ENCODE measurements at places on chromosomes 5 and 9.

DNA sequence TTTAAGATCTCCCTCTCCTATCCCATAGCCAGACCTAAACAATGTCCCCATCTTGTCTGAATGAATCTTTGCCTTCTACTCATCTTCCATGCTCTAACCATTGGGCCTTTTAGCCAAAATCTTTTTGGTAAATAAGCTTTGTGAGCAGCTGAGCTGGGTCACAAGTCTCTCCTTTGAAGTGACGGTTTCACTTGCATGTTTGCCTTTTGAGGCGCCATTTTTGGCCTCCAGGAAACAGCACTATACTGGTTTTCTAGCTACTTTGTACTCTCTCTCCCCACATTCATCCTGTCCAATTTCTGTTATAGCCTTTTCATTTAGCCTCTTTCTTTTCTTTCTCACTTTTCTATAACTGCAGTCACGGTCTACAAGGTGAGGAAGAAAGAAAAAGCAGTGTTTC lies 195.5 kb upstream of the C9orf72 start:
- DNase-seq: no peak

- DNase-seq: no peak
Observed at GRCh38 chr5:160543395-160543794, 121.7 kb downstream of the PTTG1 start.

- peak; percentile 50 for DNase-seq
Observed at GRCh38 chr5:59367791-59368394, 525.6 kb downstream of the PDE4D start.

- DNase-seq: no peak
Observed at GRCh38 chr9:34490760-34491159, 32.0 kb downstream of the ENHO start.

DNA sequence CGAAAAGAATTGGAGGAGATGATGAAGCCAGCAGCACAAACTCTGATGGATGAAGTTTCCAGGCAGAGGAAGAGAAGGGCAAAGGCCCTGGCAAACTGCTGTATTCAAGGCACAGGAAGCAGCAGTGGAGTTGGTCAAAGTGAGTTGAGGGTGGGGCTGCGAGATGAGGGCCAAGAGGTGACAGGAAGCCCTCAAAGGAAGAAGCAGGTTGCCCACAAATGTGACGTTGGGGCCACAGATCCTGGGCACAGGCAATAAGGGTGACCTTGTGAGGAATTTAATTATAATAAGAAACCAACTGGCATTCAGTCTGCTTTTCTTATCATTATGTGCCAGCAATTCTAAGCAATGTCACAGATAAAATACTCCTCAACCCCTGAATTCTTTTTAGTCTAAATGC lies 261.8 kb downstream of the CTNND2 start:
- DNase-seq: no peak

- DNase-seq: no peak
Observed at GRCh38 chr5:76339919-76340318, 63.2 kb upstream of the IQGAP2 start.

- no peak for DNase-seq
Observed at GRCh38 chr9:124350494-124351263, 64.6 kb downstream of the PSMB7 start.

- peak; percentile 67 for DNase-seq
Observed at GRCh38 chr5:33828626-33829308, 63.0 kb downstream of the ADAMTS12 start.

DNA sequence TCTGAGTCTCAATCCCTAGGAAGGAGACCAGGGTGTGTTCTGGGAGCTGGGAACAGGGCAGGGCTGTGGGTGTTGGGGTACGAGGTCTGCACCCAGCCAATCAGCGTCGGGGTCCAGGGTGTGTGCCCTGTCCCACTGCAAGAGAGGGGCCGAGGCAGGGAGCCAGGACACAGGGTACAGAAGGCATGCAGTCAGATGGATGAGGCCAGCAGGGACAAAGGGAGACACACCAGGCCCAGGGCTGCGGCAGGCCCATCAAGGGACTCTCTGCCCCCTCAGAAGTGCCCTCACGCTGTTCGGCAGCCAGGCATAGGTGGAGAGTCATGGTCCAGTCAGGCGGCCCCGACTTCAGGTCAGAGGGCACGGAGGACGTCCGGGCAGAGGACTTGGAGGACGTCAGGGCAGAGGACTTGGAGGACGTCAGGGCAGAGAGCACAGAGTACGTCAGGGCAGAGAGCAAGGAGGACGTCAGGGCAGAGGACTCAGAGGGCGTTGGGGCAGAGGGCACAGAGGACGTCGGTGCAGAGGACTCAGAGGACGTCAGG lies 28.8 kb upstream of the ADAMTS2 start:
- no peak for DNase-seq

DNA sequence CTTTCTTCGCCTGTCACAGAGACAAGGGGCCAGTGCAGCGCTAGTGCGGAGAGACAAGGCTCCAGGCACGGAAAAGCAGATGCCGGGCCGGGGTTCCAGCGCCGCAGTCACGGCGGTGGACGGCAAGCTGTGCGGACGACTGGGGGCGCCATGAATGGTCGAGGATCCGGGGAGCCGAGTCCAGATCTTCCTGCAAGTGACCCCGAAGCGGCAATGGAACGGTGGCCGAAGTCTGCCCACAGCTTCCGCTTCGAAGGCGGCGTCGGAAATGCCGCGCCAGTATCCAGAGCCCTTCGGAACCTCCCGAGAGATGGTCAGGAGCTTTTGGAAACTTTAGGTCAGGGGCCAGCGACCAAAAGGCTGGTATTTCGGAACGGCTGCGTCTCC lies 601 bp upstream of the FAF2 start:
- DNase-seq: no peak

DNA sequence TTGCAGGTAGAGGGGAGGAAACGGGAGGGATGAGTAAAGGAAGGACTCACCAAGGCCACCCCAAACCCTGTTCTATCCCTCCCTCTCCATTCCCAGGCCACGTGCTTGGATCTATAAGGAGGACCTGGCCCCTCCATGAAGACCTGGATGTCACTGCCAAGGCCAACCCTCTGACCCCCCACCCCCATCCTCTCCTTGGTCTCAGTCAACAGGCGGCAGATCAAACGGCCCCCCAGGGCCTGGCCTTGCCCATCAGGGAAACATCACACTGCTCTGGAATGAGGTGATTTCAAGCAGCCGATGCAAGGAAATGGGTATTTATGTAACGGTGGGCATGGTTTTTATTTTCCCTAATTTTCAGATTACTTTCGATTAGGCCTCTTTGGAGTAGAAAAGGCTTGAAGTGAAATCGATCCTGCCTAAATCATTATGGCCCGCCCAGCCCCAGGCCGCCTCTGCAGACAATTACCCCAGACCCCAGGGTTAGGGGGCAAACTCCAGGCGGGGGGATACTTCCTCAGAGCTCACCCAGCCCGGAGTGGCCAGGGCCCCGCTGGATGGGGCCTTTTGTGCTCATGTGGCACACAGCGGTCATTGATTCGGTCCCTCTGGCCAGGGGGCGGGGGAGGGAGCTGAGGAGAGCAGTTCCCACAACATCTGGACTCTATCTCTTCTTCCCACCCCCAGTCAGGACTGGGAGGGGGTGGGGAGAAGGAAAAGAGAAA lies 125.3 kb downstream of the PHF2 start:
- no peak for DNase-seq

GRCh38 chr5:144210655-144211054 lies 40.0 kb downstream of the KCTD16 start:
- DNase-seq: no peak

GRCh38 chr9:71816916-71817451 lies 48.7 kb upstream of the CEMIP2 start:
- no peak for DNase-seq

DNA sequence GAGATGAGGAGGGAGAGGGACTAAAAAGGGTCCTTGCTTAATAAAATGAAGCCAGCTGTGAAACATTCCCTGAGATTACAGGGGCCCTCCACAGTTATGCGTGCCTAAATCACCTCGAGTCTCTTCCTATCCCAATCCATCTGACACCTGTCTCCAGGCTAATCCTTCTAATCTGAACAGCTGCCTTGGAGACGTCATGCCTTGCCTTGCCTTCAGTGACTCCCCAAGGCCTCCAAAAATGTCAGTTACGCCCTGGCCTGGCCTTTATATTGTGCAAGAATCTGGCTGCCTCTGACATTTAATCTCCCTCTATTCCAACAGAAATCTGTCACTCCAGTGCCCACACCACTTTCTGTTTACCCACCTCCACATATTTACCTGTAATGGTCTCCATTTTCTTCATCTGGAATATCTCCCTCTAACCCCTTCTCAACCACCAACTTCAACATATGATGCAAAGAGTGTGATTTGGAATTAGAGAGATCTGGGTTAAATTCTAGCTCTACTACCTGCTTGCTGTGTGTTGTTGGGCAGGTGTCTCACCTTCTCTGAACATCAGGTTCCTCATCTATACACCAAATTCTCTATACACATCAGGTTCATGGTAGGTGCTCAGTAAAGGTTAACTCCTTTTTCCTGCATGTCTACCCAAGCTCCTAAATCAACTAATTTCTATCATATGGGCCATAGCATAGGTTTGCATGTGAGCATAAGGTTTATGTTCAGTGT lies 57.9 kb downstream of the PTCD2 start:
- DNase-seq: peak; percentile 8

GRCh38 chr5:111742177-111742994 lies 14.6 kb downstream of the NREP start:
- DNase-seq: peak; percentile 94

- peak; percentile 25 for DNase-seq
Observed at GRCh38 chr5:152514827-152515397, 109.8 kb upstream of the NMUR2 start.

GRCh38 chr5:66829826-66830225 lies 233.6 kb downstream of the MAST4 start:
- DNase-seq: no peak

- peak; percentile 8 for DNase-seq
Observed at GRCh38 chr5:74491586-74491985, 148.9 kb downstream of the ENC1 start.

GRCh38 chr9:76629205-76629990 lies 134.8 kb upstream of the PCA3 start:
- no peak for DNase-seq

- DNase-seq: peak; percentile 82
Observed at GRCh38 chr5:170861917-170862766, at the start of gene RANBP17. Gene RANBP17 (plus strand): TSS chr5:170862018.

DNA sequence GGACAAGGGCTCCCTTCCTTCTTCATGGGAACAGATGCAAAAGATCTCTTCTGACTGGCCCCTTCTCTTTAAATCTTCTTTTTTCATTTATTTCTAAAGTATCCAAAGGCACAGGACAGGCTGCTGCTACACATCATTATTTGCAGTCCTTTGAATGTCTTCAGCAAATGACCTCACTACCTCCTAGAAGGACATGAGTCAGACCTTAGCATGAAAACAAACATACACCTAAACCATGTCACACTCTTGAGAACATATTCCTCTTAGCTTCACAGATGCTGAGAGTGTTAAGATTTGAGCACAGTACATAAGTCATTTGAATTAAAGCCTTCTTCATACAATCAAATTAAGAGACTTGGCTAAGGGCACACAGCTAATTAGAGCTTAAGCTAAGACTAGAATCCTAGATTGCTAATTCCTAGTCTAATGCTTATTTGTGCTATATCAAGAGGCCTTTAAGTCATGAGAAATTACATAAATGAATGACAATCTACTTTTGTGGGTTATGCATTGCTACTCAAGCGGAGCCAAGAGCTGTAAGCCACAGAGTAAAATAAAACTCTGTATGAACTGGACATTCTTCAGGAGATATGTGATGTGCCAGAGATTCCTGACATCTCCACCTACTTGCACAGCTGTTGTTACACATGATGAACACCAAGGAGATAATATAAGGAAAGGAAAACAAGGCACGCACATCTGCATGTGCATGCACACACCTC lies 109.1 kb upstream of the PTGER4 start:
- peak; percentile 64 for DNase-seq

DNA sequence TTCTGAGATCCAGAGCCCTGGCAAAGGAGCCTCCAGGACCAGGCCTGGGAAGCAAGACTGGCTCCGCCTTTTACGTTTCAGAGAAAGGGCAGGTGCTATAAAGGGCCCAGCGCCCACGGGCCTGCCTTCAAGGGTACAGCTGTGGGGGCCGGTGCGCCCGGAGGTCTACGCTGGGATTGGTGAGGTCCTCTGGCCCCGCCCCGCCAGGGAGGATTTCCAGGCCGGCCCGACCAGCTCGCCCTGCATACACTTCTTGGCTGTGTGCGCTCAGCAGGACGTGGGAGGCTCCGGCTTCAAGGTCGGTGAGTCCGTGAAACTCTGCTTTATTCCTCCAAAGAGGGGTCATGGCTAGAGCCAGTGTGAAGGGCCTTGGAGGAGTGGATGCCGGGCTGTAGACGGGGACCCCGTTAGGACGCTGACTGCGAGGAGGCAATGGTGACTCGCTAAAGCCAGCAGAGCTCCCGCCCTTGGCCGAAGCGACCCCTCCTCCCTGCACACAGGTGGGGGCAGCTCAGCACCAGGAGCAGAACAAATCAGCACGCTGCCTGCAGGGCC lies at the start of gene CKMT2:
CKMT2 (plus strand) TSS at position 243 of the 555 bp plus-strand sequence. CDS start 17,811 bp downstream, outside the sequence.
- DNase-seq: no peak

DNA sequence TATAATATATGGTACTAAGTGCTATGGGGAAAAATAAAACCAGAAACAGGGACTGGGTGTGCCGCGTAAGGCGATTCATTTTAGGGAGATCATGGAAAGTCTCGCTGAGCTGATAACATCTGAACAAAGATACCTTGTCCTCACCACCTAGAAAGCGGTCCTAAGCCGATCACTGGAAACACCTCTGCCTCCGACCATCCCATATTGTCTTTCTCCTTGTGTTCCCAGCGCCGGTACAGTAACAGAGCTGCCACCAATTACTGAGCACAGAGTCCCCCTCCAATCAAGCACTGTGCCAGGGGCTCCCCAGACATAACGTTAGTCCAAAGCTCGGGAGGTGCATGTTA lies 704 bp downstream of the CCDC112 start:
- no peak for DNase-seq

- no peak for DNase-seq
Observed at GRCh38 chr5:119330367-119331183, 25.2 kb upstream of the TNFAIP8 start.

- DNase-seq: no peak
Observed at GRCh38 chr9:130522233-130522808, 57.1 kb upstream of the FUBP3 start.

DNA sequence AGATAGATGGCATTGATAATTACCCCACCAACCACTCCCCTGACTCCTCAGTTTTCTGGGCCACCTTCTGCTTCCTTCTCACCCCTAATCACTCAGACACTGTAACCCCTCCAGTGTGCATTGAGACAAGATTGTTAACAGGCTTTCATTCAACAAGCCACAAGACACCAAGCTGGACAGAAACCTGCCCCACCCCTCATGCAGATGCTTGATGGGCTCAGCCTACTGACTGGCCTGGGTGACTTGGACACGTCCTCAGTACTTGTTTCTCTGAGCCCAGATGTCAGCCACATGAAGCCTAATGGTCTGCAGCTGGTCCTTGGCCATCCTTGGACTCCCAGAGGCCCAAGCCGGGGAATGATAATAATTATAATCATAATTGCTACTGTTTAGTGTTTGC lies 71.4 kb upstream of the SMIM23 start:
- DNase-seq: no peak

GRCh38 chr5:39218482-39219402 lies 621 bp downstream of the FYB1 start:
- DNase-seq: peak; percentile 19

- no peak for DNase-seq
Observed at GRCh38 chr5:11153670-11154382, 392.8 kb upstream of the DAP start.

- no peak for DNase-seq
Observed at GRCh38 chr5:179421144-179421901, 76.1 kb upstream of the ADAMTS2 start.

GRCh38 chr9:126932871-126933321 lies 18.3 kb downstream of the RALGPS1 start:
- no peak for DNase-seq

All from EL (cell line).